Karpas-422 (cell line): ENCODE measurements at places on chromosomes 6 and 20. TPM values are rescaled to one million over a fixed set of nuclear protein-coding genes. Genes with fewer than 3 reads are reported as not detected.

ACSS1 gene
- 2.3 and 8.5 TPM in 2 replicates for total RNA-seq

WFDC6 gene
- not detected in 2 replicates for total RNA-seq

ZBTB12 gene
- total RNA-seq = 13.3 and 26.3 TPM in 2 replicates

- no peaks in the 10 kb centered on the region for H3K4me1 ChIP-seq
- H3K36me3 ChIP-seq = no peaks in the 10 kb centered on the region
- no peaks in the 10 kb centered on the region for H3K27me3 ChIP-seq
- no peak overlapping the region for H3K27ac ChIP-seq
- no peak for DNase-seq
- H3K4me3 ChIP-seq = no peak overlapping the region
Observed at GRCh38 chr6:92459606-92460005, 959.8 kb downstream of the EPHA7 start.

- DNase-seq = no peak
- no peaks in the 10 kb centered on the region for H3K36me3 ChIP-seq
- no peaks in the 10 kb centered on the region for H3K27me3 ChIP-seq
- no peaks in the 10 kb centered on the region for H3K4me1 ChIP-seq
- H3K4me3 ChIP-seq = no peak overlapping the region
- H3K27ac ChIP-seq = no peak overlapping the region
Observed at GRCh38 chr6:4612636-4613171, 163.5 kb upstream of the CDYL start.

- no peaks in the 10 kb centered on the region for H3K27me3 ChIP-seq
- H3K4me3 ChIP-seq = no peak overlapping the region
- no peak for DNase-seq
- no peaks in the 10 kb centered on the region for H3K4me1 ChIP-seq
- H3K27ac ChIP-seq = no peak overlapping the region
- peaks cover 45% of the 10 kb centered on the region; the same call in 1 of the 2 replicates for H3K36me3 ChIP-seq
Observed at GRCh38 chr6:150830439-150831165, 34.9 kb upstream of the MTHFD1L start.

GRCh38 chr6:77816766-77817270 lies 164.0 kb downstream of the MEI4 start:
- no peaks in the 10 kb centered on the region for H3K4me1 ChIP-seq
- no peak for DNase-seq
- no peaks in the 10 kb centered on the region for H3K27me3 ChIP-seq
- no peak overlapping the region for H3K4me3 ChIP-seq

DNA sequence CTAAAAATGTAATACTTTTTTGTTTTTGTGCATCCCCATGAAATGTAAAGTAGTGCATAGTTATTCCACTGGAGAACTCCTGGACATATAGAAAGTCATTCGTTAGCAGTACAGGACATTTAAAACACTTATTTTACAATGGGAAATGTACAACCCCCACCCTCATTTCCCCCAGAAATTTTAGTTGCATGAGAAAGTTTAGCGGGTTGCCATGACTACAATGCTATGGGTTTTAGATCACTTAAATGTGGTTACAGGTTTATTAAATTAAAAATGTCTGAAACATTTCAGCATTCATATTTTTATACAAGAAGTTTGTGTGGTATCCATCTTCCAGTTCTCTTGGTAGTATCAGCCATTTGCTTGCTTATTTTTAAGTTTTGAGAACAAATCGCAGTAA lies 54.9 kb upstream of the TRAF3IP2 start:
- no peak overlapping the region for H3K27ac ChIP-seq
- no peaks in the 10 kb centered on the region for H3K4me1 ChIP-seq
- no peak overlapping the region for H3K4me3 ChIP-seq
- no peaks in the 10 kb centered on the region for H3K27me3 ChIP-seq
- no peak for DNase-seq

- no peak overlapping the region for H3K27ac ChIP-seq
- no peaks in the 10 kb centered on the region for H3K36me3 ChIP-seq
- peaks cover 12% of the 10 kb centered on the region for H3K4me1 ChIP-seq
- peak; percentile 50 for DNase-seq
- H3K27me3 ChIP-seq = no peaks in the 10 kb centered on the region
- H3K4me3 ChIP-seq = no peak overlapping the region
Observed at GRCh38 chr6:63278916-63279315, 40.9 kb downstream of the LGSN start.

DNA sequence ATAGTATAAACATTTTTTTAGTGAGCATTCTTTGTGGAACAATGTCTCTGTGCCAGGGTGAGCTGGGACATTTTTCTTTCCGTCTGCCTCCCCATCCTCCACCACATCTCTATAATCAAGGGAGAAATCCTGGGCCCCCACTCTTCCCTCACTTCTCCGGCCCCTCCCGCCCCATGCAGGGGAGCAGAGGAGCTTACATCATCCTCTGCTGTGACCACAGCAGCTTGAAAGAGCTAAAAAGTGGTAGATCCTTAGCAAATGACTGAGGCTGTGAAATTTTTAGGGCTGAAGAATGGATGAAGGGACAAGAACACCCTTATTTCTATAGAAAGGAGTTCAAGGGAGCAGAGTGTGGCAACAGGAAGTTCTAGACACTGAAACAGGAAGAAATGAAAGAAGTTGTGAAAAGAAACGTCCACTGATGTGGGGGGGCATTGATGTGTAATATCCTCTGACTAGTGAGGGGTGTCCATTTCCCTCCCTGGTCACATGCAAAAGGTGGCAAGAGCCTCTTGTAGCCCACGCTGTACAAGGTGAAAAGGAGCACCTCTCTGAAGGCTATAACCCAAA lies 380.3 kb upstream of the JARID2 start:
- H3K27ac ChIP-seq = no peak overlapping the region
- no peaks in the 10 kb centered on the region for H3K4me1 ChIP-seq
- H3K27me3 ChIP-seq = no peaks in the 10 kb centered on the region
- no peaks in the 10 kb centered on the region for H3K36me3 ChIP-seq
- DNase-seq = no peak
- H3K4me3 ChIP-seq = no peak overlapping the region

DNA sequence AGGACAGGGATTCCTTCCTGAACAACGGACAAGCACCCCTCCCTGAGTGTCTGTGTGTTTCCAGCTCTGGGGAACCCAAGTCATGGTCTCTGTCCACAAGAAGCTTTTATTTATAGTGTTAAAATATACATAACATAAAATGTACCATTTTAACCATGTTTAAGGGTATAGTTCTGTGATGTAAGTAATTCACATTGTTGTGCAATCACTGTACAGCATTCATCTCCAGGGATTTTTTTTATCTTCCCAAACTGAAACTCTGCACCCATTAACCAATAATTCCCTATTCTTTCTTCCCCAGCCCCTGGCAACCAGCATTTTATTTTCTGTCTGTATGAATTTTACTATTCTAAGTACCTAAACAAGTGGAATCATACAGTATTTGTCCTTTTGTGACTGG lies 84.2 kb downstream of the FOXF2 start:
- no peak overlapping the region for H3K4me3 ChIP-seq
- H3K27me3 ChIP-seq = no peaks in the 10 kb centered on the region
- no peaks in the 10 kb centered on the region for H3K36me3 ChIP-seq
- no peak overlapping the region for H3K27ac ChIP-seq
